Stimulated activated CD4-positive, alpha-beta T cell treated with anti-CD3 and anti-CD28 coated beads, TNF-alpha, amount 100 ng/mL, for 48 hours (primary cell): ENCODE measurements at places on chromosomes 5 and 9.

GRCh38 chr5:134543820-134544614, 18.5 kb downstream of the JADE2 start:
- DNase-seq = no peak

DNA sequence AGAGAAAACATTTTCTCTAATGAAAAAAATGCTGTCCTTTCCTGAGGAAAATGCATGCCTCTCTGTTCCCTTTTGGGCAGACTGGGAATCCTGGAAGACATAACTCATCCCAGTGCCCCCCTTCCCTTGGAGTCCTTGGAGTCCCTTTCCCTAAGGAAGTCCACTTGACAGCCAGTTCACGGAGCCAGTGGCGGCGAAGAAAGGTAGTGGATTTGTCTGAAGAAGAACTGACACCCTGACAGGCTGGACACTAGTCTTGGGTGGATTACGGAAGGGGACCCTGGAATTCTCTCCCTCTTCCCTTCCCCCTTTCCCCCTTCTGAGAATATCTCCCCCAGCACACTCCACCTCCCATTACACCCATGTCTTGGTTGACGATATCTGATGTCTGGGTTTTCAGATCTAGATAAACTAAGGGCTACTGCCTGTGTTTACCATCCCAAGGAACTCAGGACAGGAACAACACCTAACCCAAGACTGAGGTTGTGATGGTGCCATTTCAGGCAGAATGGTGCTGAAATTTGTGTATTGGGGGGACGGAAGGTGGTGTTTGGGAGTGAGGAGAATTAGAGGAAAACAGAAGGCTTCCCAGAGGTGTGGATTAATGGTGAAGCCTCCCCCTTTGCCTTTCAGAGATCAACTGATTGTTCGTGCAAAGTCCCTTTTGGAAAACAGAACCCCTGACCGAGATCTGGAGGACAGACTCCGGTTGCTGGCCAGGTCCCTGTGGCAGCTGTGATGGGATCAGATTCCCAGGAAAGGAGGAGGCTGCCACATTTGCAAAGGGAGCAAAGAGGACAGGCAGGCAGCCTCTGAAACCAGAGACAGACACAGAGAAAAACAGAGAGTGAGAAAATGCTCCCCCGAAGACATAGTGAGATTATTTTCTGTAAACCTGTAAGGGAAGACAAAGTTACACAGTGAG, 704 bp downstream of the SPARC start:
- DNase-seq = no peak

DNA sequence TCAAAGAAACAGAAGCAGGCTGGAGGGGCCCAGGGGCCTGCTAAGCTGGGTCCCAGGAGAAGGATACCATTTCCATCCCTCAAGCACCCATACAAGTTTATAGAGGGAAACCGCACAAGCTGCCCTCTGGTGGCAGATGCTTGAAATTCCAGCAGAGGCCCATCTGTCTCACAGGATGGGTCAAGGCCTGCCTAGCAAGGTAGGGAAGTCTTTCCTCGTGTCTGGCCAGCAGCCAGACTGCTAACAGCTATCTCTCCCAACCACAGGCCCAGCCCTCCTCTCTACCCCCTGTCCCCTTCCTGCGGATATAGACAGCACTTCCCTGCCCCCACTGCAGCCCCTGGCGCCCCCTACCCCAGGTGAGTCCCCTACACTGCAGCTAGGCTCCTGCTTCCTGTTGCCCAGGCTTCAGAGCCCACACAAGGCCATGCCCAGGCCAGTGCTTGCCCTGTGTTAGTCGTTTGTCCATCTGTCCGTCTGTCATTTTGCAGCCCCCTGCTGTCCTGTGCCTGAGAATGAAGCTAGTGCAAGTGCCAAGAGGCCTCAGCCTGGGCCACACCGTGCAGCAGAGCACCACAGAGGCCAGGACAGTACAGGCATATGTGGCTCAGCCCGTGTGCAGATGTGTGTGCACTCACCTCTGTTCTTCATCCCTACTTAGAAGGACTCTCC, 26.2 kb downstream of the TCF7 start:
- no peak for DNase-seq

DNA sequence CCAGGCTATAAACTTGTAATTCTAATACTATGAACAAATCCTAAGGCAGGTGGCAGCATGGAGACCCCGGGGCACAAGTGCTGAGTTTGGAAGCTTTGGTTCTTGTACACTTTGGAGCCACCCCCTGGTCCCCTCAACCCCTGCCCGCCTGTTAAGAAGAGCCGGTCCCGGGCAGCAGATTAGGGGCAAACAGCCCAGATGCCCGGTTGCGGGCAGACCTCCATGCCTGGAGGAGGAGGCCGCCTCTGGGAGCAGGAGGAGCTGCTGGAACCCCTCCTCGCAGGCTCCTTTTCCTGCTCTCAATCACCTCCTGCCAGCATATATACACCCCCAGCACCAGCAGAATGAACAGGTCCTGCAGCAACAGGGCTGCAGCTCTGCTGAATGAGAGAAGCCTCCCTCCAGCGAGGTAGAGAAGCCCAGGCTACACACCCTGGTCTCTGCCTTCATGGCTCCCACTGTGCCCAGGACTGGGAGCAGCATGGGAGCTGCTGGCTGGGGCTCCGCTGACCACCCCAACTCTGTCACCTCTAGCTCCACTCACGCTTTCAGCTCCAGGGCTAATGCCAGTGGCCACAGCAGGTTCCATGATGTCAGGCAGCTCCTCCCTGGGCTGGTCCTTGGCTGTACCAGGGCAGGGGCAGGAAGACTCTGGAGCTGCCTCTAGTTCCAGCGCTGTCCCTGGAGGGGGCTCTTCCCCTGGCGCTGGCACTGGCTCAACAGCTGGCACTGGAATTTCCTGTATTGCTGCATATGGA, 1713.5 kb upstream of the ACO1 start:
- DNase-seq = no peak

DNA sequence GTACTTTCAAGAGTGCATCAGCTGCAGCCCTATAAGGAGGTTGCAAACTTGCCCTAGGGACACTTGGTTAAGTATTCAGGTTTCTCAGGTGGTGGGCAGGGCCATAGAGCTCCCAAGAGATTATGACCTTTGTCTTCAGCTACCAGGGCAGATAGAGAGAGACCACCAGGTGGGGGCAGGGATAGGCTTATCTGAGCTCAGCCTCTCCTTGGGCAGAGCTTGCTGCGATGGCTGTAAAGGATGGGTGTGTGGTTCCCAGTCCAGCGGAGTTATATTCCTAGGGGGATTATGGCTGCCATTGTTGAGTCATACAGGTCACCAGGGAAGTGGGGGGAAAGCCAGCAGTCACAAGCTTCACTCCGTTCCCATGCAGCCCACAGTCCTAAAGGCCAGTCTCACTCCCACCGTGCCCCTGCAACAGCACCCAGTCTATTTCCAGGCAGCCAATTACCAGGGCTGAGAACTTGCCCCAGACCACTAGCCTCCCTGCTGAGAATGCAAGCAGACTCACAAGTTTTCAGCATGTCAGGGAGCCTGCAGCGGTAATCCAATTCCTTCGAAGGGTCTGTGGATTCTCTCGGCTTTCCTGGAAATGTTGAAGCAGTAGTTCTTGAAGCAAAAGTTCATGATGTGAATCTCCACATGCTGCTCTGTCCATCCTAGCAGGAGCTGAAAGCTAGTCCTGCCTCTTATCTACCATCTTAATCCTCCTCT, 151.5 kb downstream of the SLC12A2 start:
- DNase-seq = no peak
